ENCODE measurements at places on chromosomes 6 and 20.

- DNase-seq, result no peak
Observed at GRCh38 chr6:139588076-139588639, 213.7 kb upstream of the CITED2 start.

DNA sequence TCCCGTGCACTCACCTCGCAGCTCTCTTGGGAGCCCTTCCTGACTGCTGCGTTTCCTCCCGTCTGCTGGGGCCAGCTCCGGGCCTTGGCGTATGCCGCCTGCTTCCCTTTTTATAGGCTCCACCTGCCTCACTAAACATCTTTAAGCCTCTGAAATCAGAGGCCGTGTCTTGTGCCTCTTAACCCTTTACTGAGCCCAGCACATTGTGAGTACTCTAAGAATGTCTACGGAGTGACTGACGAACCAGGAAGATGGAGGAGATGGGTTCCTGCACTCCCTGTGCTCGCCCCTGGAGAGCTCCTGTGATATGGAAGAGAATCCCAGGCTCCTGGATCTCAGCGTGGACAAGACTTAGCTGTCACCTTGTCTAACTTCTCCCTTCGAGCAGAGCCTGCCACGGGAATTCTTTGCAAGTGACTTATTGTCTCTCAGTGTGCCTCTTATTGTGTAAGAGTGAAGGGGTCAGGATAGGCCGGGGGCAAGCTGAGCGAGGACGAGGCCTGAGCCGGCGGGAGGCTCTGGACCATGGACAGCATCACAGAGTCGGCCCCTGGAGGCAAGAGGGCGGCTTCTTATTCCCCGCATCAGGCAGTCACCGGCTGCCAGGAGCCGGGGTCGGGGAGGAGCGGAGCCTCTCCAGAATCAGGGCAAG, 70.9 kb upstream of the CCDC167 start:
- DNase-seq, result no peak

DNA sequence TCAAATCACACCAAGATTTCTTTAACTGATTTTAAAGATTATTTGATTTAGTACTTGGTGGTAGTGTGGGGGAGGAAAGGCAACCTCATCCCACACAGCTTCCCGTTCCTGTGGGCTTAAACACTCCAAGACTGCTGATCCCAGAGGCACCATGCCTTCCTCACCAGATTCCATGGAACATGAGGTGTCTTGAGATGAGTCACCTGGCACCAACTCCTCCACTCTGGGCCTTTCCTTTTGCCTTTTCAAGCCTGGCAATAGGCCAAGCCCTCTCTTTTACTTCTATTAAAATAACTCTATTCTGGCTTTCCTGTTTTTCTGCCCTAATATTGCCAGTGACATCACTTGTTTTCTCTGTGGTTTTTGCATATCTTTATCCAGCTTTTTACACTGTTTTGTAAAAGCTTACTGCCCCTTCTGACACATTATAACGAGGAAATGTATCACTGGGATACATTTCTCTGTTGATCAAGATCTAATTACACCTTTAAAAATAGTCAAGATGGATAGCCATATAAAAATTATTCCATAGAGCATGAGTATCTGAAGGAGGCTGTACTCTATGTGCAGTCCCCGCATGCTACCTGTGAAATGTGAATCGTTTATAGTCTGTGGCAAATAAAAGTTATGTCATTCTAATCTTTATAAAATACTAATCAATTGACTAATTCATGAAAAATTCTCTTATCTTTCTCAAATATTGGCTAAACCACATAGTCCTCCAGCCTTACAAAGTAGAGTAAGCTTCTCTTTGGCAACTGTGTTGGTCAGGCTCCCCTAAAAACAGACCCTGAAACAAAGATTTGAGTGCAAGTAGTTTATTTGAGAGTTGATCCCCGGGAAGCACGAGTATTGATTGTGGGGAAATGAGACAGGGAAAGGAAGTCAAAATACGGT, 257.8 kb upstream of the KCNQ5 start:
- DNase-seq, result no peak

DNA sequence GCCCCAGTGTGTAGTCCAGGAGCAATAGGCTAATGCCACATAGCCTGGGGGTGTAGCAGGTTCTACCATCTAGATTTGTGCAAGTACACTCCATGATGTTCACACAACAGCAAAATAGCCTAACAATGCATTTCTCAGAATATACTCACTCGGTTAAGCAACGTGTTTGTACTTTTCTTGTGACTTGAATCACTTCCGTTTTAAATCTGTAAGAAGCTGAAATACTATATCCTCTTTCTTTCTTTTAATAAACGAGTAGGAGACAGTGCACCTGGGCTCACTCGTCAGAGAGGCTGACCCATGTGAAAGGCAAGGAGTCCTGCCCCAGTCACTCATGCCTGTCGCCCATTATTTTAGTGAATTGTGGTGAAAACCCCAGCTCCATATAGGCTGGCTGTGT, 201.6 kb downstream of the FOXA2 start:
- DNase-seq, result no peak

Data from stimulated activated CD4-positive, alpha-beta T cell treated with anti-CD3 and anti-CD28 coated beads, Interleukin-2, amount 100 ng/mL, for 4 hours (primary cell).